Left colon (tissue), 2 donors: ENCODE measurements at places on chromosomes 7 and 10.

DNA sequence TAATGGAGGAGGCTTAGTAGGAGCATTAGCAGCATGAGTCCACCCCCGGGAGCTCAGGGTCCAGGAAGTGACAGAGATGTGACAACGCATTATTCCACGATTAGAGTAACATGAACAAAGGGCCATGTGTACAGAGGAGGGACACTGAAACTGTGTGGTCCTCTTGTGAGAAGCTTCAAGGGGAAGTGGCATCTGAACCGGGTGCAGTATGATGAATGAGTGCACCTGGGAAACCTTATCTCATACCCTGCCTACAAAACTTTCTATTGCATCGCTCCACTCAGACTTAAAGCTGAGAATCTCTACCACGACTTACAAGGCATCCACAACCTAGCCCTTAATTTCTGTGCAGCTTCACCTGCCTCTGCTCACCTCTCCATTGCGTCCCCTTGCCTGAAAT lies 115.3 kb upstream of the AMPH start:
- DNase-seq = no peak

GRCh38 chr10:17409170-17409733 lies 45.1 kb downstream of the ST8SIA6 start:
- DNase-seq = no peak

- no peak for DNase-seq
Measured at GRCh38 chr7:42720012-42720411, 191.9 kb downstream of the C7orf25 start.

DNA sequence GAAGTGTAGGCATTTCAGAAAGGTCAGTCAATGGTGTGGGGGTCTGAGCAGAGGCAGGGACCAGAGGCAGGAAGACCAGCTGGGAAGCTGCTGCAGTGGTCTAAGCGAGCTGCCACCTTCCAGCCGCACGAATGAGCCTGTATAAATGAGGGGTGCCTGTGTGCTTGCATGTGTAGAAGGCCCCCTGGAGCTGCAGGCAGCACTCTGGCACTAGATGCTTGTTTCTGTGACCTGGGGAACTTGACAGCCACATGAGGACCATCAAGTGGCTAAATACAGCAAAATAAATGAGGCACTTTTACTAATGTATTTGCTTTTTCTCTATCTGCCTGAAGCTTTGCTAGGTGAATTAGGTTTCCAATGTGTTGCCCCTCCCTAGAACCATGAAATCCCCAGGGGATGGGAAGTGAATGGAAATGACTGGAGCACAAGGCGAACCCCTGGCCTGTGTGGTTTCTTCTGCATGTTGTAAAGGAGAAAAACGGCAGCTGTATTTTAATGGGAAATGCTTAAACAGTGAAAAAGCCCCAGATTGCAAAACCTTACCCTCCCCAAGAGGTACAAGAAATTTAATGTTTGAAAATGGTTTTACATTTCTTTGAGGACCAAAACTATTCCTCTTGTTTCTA lies 57.7 kb downstream of the PYROXD2 start:
- no peak for DNase-seq
